ENCODE measurements at places on chromosomes 5 and 9.

GRCh38 chr5:9815051-9815450 is 184.9 kb upstream of the TAS2R1 start:
- DNase-seq = no peak

GRCh38 chr5:68242743-68243142 is 27.2 kb downstream of the PIK3R1 start:
- DNase-seq = no peak

DNA sequence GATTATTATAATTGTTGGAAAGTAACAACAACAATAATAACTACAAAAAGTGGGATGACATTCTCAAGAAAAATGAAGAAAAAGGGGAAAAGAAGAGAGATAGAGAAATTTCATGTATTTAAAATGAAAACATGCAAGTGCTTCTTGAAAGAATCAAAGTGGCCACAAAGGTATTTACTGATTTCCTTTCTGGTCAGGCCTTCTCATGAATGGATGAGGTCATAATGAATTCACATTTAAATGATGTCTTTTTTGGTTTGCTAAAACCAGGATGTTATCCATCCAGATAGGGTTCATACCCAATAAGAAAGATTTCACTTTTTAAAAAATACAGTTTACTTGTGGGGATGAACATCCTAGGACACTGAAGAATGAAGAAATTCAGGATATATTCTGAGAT is 446.4 kb upstream of the PTGER4 start:
- DNase-seq = no peak

DNA sequence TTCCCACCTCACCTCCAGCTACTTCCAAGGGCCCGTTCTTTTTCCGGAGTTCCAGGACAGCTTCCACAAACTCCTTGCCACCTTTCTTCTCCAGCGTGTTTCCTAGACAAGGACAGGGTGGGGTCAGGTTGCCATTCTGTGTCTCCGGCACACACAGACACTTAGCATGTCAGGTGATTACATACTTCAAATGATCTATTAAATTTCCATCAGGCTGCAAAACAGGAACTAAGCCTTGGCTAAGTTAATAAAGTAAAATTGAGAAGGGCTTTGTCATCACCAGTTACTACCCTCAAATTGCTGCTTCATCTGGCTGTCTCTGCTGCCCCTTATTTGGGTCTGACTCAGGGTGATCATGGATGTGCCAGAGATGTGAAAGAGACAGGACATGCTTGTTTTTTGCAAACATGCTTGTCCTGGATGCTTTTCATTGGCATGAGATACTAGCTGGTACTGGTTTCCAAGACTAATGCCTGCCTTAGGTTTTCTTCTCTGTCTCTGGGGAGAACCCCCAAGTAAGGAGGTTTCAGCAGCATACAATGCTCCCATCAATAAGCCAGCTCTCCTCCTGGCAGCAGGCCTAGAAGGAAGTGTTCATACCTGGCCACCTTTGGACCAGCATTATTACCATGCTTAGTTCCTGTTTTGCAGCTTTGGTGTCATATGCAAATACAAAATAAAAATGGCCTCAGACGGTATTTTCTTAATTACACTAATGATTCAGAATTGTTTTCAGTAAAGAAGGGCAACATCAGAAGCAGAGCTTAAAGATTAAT is 52.9 kb downstream of the MACROH2A1 start:
- DNase-seq = no peak

GRCh38 chr5:37685816-37686215 is 154.0 kb downstream of the GDNF start:
- no peak for DNase-seq

GRCh38 chr9:116175614-116176013 is 22.0 kb downstream of the PAPPA start:
- DNase-seq = no peak

- DNase-seq = no peak
Observed at GRCh38 chr9:122572456-122572855, 10.7 kb downstream of the OR1L8 start.

Measured in stimulated activated CD4-positive, alpha-beta T cell treated with anti-CD3 and anti-CD28 coated beads, Interleukin-1b, Interleukin-23, amount 100 ng/mL, for 1 hour (primary cell).